ENCODE measurements at places on chromosomes 2 and 18. TPM values are rescaled to one million over a fixed set of nuclear protein-coding genes. Genes with fewer than 3 reads are reported as not detected.
A peak's percentile ranks its signal among the peaks of the same experiment; 100 is the strongest.

LMAN2L gene
- 16.2 TPM for total RNA-seq

- H3K4me1 ChIP-seq = peaks cover 7% of the 10 kb centered on the region
- no peak overlapping the region for H3K4me3 ChIP-seq
- no peak overlapping the region for H3K27ac ChIP-seq
Measured at GRCh38 chr18:45439851-45440645, 175.2 kb upstream of the SLC14A2 start.

GRCh38 chr18:48841381-48842258, 109.1 kb downstream of the SMAD7 start:
- no peaks in the 10 kb centered on the region for H3K27me3 ChIP-seq

GRCh38 chr2:55518841-55519165, 715 bp upstream of the CFAP36 start:
- H3K27ac ChIP-seq = peak overlapping the region; percentile 82
- DNase-seq = no peak
- peak overlapping the region; percentile 96 for H3K4me3 ChIP-seq
- no peaks in the 10 kb centered on the region for H3K36me3 ChIP-seq
- H3K4me1 ChIP-seq = peaks cover 9% of the 10 kb centered on the region

All from gastrocnemius medialis (tissue), 4 donors.